Stimulated activated CD4-positive, alpha-beta T cell treated with anti-CD3 and anti-CD28 coated beads, Interleukin-15, amount 100 ng/mL, for 1 hour (primary cell): ENCODE measurements at places on chromosomes 2 and 18.

DNA sequence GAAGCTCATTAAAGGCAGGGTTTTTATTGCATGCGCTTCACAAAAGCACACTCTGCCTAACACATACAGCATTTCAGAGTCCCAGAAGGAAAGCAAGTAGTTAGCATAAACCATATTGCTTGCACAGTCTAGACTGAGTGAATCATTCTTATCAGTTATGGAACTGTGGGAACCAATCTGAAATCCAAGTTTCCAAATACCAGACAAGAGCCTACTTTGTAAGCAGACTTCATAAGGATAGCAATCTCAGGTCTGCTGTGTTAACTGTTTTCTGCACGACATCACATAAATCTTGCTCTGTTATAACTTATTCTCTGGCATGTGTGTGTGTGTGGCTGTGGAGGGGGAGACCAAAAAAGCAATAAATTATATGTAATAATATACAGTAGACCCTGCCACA is 608.1 kb upstream of the REG3G start:
- DNase-seq = no peak

DNA sequence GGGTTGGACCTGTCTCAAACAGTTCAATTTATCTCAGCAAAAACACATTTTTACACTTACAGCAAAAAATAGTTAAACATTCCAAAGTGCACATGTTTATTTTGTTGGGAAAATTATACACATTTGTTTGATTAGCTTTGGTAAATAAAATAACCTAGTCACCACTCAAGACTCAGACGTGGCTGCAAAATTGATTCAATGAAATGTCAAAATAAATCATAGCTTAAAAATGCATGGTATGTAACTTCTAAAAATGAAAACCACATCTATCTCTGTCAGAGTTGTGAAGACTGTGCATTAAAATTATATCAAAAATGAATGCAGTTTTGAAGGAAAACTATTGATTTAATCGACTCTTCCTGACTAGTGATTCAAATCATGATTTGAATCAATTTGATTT is 56.7 kb downstream of the GALNT14 start:
- no peak for DNase-seq

GRCh38 chr2:108588070-108588668 is 53.9 kb downstream of the LIMS1 start:
- no peak for DNase-seq

- DNase-seq = no peak
These were observed 265.4 kb upstream of the UBE2E3 start for GRCh38 chr2:180715044-180715443.

GRCh38 chr2:72991980-72992733 is 74.8 kb downstream of the EMX1 start:
- no peak for DNase-seq

DNA sequence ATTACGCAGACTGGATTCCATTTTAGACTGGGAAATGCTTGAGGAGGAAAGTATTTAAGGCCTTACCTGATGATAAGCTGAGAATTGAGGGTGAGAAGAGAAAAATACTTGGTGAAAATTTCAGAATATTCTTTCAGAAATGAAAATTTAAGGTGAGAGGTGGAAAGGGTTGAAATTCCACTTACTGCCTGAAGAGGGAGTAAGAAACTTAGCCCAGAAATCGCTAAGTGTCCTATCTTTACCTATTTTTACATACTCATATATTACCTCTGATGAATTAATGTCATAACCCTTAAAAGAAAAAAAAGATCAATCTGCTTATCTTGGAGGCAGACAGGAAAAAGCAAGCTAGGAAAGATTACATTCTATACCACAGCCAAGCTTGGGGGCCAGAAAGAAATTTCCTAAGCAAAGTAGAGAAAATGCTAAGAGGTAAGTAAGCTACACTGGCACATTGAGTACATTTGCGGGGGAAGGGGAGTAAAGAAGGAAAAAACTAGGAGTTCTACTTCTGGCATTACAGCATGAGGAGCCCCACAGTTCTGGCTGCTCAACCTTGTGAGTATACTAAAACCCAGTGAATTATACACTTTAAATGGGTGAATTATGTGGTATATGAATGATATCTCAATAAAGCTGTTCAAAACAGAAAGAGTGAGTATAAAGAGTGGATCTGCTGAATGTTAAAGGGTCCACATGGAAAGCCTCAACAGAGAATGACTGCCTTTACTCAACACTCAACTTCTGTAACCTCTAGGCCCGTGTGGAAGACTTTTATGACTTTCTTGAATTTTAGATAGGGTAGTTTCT is 33.8 kb downstream of the SMC6 start:
- DNase-seq = no peak

GRCh38 chr2:45458909-45459563 is 152.0 kb downstream of the SRBD1 start:
- no peak for DNase-seq

GRCh38 chr2:200901459-200902072 is 12.4 kb downstream of the NIF3L1 start:
- DNase-seq = peak; percentile 22

- no peak for DNase-seq
These were observed 87.5 kb downstream of the TCF4 start for GRCh38 chr18:55500316-55501086.

GRCh38 chr2:239370403-239370802 is 30.4 kb downstream of the HDAC4 start:
- DNase-seq = no peak

- no peak for DNase-seq
These were observed 12.8 kb downstream of the DNAJB2 start for GRCh38 chr2:219291910-219292490.

- no peak for DNase-seq
These were observed 370.8 kb upstream of the NT5C1B start for GRCh38 chr2:18959952-18960717.

DNA sequence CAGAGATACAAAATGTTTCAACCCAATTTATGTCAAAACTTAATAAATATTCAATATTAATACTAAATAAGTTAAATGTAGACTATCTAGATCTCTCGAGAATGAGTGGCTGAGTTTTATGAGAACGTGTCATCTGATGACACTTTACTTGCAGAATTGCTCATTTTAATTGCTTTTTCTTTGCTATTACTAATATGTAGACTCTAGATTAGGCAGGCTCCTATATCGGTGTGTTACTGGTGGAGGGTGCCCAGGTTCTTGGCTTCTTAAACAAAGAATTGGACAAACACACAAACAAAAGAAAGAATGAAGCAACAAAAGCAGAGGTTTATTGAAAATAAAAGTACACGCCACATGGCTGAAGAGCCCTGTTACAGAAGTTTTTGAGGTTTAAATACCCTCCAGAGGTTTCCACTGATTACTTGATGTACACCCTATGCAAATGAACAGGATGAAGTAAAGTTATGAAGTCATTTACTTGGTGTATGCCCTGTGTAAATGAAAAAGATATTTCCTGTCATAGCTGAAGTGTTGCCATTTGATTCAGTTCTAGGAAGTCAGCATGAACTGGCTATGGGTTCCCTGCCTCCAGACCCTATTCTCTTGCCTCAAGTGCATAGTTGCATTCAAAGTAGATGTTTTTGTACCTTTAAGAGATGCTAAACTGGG is 122.9 kb upstream of the ITGA4 start:
- no peak for DNase-seq

GRCh38 chr2:9594366-9595054 is 36.3 kb downstream of the YWHAQ start:
- no peak for DNase-seq

GRCh38 chr2:40302751-40303325 is 149.1 kb downstream of the SLC8A1 start:
- DNase-seq = no peak

DNA sequence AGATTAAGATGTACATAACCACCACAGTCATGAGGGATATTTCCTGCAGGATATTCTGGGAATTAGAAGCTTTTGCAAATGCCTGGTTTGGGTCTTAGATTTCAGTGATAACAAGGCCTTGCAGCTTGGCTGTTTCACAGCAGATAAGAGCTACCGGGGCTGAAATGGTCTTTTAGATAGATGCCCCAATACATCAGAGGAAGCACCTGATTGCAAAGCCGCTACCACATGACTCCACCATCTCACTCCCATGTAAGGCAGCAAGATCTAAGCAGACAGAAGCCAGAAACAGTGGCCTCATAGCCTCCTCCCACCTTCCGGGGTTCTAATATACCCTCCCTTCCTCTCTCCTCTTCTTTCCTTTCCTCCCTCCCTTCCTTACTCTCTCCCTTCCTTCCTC is 31.1 kb upstream of the EPG5 start:
- DNase-seq = no peak

DNA sequence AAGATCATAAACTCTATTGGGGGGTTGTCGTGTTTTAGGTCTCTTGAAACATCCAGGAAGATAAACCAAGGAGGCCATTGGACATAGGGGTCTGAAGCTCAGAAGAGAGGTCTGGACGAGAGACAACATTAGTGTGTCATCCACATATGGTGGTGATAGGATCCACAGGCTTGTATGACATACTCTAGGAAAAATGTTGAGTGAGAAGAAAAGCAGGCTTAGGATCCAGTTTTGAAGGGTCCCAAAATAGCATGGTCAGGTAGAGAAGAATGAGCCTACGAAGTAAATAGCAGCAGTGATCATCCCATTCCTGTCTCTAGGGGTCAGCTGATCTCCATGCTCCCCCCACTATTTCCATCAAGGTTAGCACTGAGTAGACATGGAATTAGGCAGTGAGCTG is 166.8 kb downstream of the ANKRD30B start:
- no peak for DNase-seq

- DNase-seq = no peak
These were observed 40.7 kb upstream of the ARHGAP25 start for GRCh38 chr2:68693951-68694350.

- no peak for DNase-seq
These were observed 408.8 kb upstream of the UBE2E3 start for GRCh38 chr2:180571559-180571958.

DNA sequence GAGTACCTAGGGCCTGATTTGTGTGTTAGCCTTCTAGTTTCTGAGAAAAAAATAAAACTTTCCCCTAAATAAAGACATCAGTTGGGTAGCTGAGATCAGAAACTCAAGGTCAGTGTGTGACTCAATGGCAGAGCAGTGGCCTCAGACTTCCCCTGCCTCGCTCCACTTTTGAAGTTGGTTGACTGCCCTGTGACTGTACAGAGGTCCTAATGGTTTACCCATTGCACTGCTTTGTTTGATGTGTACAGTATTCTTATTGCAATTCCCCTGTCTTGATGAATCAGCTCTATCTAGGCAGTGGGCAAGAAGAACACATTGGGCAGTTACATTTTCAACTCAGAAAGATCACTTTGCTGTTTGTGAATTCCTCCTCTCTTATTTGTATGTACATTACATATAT is 315.7 kb downstream of the KCNS3 start:
- DNase-seq = no peak

- no peak for DNase-seq
These were observed 2.9 kb upstream of the FAM124B start for GRCh38 chr2:224404796-224405195.

GRCh38 chr2:136238286-136239078 is 120.5 kb upstream of the CXCR4 start:
- peak; percentile 18 for DNase-seq

- no peak for DNase-seq
These were observed 342.4 kb downstream of the AKAIN1 start for GRCh38 chr18:4854671-4855070.

DNA sequence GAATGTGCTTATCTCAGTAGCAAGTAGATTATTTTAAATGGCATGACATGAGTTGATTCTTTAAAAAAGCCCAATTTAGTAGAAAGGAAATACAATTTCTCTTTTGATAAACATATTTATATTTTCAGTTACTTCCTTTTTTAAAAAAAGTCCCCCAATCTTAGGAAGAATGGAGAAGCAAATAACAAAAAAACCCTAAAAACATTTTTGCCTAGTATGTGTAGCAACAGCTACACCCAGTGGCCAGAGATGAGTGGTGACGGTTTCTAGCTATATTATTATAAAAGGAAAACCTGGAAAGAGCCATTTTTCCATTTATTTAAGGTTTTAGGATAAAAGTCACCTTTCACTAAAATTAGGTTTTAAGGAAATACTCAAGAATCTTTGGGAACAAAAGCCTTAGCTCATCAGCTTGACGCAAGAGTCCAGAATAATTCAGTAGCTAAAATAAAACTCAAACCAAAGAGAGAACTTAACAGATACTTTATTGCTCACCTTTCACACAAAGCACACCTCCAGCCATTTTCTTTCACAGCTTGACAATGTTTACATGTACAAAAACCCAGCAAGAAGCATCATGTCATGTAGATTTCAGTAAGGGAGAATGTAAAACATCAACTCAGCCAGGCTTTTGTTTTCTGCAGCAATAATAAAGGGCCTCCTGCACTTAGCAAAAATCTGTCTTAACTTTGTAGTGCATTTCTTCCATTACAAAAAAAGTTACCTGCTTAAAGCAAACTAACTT is 15.7 kb downstream of the FAM98A start:
- no peak for DNase-seq

DNA sequence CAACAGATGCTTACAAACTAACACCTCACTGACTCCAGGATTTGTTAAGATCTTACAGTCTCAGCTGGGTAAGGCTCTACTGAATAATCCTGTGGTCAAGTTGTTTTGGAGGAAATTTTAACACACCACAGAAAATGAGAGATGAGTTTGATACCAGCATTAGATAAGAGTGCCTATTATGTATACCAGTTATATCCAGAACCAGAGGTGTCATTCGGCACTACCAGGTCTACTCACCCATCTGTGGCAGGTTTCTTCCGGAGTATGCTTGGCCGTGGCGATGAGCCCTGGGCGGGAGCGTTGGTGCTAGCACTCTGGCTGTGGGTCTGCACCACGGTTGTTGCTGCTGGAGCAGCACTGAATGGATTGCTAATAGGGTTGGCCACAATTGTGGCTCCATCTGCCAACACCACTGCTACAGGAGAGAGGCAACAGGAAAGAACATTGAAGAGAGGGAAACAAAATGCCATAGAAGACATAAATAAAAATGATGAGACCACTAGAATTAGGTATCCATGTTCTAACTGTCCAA is 41.2 kb downstream of the SAP130 start:
- DNase-seq = no peak

DNA sequence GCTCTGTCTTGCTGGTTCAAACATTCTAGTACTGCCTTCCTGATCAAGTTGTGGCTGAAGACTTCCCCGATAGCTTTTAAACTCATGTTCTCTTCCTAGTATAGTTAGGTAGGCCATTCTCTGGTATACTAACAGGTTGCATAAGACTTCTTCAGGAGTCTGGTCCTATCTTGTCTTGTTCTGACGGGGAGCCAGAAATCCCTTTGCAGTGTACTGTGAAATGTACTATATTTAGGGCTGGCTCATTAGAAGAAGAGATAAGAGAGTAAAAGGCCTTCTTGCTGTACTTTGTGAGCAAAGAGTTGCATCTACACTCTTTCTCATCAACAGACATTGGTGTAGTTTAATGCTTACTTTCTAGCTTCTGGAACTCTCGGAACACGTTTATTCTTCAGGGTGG is 331.9 kb downstream of the NUP35 start:
- no peak for DNase-seq

- no peak for DNase-seq
These were observed 88.5 kb downstream of the DYNAP start for GRCh38 chr18:54679318-54680149.

GRCh38 chr2:199484927-199485326 is 27.2 kb upstream of the SATB2 start:
- DNase-seq = no peak

DNA sequence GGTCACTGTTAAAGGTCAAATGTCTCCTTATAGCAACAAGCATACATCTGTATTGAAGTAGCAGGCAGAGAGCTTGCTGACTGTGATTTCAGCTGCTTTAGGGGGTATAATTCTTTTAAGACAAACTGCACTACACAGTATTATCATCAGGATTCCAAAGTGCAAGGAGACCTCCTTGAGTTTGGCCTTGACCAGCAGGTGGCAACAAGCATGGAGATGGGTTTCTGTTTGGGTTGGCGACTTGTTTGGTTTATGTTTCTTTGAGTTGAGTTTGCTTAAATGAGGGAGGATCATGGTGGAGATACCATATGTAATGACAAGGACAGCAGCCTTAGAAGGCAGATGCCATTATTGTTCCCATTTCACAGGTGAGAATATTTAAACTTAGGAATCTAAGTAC is 681.0 kb upstream of the ID2 start:
- no peak for DNase-seq
